Neural progenitor cell (in vitro differentiated cells): ENCODE measurements at places on chromosomes 2 and 18. TPM values are rescaled to one million over a fixed set of nuclear protein-coding genes. Genes with fewer than 3 reads are reported as not detected.

GRCh38 chr2:240247241-240247867 lies 106.9 kb upstream of the OTOS start:
- DNase-seq: no peak

GRCh38 chr2:46167406-46167805 lies 129.8 kb upstream of the EPAS1 start:
- no peak for DNase-seq

GRCh38 chr2:126635281-126635680 lies 20.7 kb upstream of the GYPC start:
- no peak for DNase-seq

Gene HMSD
- total RNA-seq: 0.19 and 0.88 TPM in 2 replicates
